T-helper 17 cell (primary cell): ENCODE measurements at places on chromosomes 6 and 20.
A peak's percentile ranks its signal among the peaks of the same experiment; 100 is the strongest.

DNA sequence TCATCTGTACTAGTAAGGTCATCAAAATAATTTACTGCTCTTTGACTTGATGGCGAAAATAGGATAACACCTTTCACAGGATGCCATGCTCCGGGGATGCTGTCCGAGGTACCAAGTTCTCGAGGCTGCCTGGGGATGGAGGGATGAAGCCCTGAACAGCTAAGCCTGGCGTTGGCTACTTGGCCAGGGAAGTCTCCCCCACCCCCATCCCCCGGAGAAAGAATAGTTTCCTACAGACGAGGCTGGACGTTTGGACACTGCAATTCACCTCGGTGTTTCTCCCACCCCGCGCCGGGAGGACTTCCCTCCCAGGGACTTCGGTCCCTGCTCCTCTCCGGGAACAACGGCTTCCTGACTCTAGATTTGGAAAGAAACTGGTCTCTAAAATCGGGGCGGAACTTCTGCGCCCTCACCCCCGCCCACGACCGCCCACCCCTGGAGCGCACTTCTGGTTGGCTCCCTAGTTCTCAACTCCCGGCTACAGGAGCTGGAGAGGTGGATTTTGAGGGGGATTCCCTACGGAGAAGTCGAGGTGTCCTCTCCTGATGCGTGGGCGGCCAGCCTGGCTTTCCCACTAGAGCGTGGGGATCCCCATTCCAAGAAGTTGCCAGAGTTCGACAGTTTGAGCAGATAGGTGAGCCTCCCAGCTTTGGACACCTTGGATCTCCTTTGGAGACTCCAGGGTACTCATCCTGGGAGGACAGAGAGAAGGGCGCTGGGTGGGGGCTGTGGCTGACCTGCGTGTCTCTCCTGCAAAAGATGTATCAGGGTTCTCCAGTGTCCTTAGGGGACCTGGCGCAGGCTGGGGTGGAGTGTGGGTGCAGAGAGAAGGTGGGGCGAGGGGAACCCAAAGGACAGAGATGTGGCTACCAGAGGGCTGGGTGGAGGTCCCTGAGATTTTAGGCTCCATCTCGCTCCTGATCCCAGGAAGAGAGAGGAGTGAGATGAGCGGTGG is 1.1 kb downstream of the PCSK2 start:
- no peak for DNase-seq

DNA sequence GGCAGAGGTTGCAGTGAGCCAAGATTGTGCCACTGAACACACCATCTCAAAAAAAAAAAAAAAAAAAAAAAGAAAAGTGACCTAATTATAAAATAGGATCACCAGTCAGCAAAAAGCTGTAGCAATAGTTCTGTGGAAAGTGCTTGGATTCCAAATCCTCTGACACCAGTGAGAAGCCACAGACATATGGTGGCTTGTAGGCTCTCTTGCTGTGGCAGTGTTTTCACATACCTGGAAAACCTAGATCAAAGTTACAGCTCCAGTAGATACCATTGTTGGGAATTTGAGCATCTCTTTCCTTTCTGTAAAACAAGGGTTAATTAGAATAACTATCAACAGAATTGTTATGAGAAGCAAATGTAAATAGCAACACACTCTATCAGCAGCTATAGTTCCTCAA is 4.1 kb downstream of the CCDC170 start:
- no peak for DNase-seq

DNA sequence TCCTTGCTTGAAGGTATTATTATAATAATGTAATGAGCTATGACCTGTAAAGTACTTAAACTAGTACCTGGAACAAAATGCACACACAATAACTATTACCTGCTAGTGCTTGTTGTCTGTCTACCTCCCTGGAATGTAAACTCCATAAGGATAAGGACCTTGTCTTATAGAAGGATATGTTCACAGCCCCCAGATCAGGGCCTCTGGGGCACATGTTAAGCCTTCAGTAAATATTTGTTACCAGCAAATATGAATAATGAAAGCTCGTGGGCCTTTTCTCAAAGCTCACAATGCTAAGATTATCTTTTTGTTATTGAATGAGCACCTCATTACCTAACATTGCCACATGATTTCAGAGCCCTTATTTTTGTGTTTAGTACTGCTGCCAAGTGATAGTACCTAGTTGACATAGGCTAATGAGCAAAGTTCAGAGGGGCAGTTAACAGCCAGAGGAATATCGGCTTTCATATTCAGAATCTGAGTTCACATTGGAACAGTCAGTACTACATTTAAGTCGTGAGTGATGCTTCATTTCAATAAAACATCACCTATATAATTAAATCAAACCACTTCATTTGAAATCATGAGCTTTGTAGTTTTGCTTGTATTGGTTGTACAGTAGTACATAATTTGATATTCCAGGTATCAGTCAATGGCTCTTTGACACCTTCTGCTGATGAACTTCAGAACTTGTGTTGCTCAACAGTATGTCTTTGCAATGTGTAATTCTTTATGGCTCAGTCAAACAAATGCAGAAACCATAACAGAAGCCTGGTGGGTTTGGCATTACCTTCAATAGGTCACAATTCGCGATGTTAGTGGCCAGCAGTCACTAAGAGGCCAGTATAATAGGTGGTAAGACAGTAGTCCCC is 11.8 kb upstream of the SMLR1 start:
- DNase-seq: no peak

DNA sequence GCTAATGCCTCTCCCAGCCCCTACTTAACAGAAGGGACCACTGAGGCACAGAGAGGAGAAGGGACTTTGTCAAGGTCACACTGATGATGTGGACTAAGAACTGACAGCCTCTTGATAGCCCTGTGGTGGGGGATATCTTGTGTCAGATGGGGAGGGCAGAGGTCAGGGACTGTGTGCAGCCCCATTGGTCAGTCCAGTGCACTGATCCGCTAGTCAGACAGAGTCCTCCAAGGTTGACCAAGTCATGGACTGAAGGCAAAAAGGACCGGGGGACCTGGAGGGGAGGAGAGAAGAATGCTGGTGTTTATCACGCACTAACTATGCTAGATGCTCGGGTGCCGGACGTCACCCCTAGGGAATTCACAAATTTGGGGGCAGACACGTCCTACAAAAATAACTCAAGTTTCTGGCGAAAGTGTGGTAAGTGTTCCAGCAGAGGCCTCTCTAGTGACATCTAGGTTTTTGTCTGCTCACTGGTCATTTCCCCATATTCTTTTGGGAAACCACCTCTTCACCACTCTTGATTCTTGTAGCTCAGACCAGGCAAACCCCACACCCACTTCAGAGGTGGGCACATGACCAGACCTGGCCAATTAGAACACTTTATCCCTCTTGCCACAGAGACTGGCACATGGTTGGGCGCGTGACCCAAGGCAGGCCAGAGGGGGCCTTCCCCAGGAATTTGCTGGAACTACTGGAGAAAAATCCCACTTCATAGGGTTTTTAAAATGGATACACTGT is 21.0 kb downstream of the TCF15 start:
- no peak for DNase-seq

- DNase-seq: no peak
These were observed 346.8 kb upstream of the CNR1 start for GRCh38 chr6:88512951-88513350.

GRCh38 chr20:10415013-10415650 is 18.9 kb downstream of the MKKS start:
- no peak for DNase-seq

- no peak for DNase-seq
These were observed 43.3 kb downstream of the TMEM170B start for GRCh38 chr6:11580686-11581405.

GRCh38 chr6:30885999-30886896 is 1.9 kb downstream of the DDR1 start:
- no peak for DNase-seq

DNA sequence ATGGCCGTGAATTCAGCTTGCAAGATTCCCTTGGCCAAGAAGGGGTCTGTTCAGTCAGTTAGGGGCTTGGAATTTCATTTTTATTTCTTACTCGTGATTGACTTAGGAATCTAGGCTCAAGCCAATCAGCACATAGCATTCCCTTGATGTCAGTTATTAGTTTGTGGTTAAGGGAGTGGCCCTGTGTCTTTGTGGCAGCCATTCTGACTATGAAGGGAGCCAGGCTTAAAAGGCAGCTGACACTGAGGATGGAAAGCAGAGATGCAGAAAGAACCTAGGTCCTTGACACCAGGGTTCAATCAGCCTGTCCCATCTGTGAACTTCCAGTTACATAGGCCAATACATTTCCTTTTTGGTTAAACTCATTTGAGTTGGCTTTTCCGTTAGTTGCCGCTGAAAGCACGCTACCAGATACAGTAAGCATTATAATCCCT is 48.1 kb downstream of the MCUR1 start:
- no peak for DNase-seq

DNA sequence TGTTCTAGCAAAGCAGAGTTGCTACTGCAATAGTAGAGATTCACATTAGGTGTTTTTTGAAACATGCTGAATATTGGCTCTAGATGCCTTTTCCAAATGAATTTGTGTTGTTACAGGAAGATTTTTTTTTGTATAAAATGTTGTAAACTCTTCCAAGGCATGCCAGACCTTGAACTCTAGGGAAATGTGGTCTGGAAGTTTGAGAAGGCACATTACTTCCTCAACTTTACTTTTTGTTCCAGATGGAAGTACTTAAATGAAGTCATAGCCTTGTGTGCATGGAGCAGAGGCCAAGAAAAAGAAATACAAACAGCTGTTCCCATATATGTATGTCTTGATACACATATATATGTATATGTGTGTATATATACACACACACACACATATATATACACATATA is 585.7 kb upstream of the MARCKS start:
- DNase-seq: no peak

DNA sequence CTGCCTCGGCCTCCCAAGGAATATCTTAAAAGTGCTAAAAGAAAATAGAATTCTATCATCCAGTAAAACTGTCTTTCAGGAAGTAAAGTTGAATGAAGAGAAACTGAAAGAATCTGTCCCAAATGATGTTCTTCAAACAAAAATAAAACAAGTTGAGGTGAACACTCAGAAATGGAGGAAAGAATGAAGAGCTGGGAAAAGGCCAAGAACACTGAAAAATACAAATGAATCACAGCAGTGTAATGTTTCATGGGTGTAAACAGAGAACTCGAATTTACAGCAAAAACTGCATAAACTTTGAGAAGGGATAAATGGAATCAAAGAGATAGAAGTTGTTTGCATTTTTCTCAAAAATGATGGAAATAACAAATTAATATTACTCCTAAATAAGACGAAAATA is 317.3 kb downstream of the TAF4 start:
- DNase-seq: no peak

- DNase-seq: no peak
These were observed 18.2 kb upstream of the OCSTAMP start for GRCh38 chr20:46568570-46569129.

- no peak for DNase-seq
These were observed 120.0 kb upstream of the AGPAT4 start for GRCh38 chr6:161393839-161394364.

GRCh38 chr6:10180138-10181074 is 234.5 kb downstream of the TFAP2A start:
- DNase-seq: no peak

GRCh38 chr6:158818581-158819212 is 471 bp downstream of the EZR start:
- DNase-seq: peak; percentile 62

DNA sequence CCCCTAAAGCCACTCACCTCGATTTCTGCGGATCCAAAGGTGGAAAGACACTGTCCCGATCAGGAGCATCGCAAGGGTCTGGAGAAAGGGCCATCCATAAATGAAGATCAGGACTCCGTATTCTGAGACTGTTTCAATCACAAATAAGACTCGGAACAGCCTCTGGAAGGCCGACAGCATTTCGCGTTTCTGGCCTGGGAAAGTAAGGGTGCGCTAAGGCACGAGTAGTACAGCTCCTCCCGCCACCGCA is 44.6 kb downstream of the DPPA5 start:
- DNase-seq: no peak

GRCh38 chr6:163777716-163778115 is 363.2 kb downstream of the QKI start:
- no peak for DNase-seq

- DNase-seq: no peak
These were observed 43.1 kb downstream of the CD109 start for GRCh38 chr6:73739096-73739495.

DNA sequence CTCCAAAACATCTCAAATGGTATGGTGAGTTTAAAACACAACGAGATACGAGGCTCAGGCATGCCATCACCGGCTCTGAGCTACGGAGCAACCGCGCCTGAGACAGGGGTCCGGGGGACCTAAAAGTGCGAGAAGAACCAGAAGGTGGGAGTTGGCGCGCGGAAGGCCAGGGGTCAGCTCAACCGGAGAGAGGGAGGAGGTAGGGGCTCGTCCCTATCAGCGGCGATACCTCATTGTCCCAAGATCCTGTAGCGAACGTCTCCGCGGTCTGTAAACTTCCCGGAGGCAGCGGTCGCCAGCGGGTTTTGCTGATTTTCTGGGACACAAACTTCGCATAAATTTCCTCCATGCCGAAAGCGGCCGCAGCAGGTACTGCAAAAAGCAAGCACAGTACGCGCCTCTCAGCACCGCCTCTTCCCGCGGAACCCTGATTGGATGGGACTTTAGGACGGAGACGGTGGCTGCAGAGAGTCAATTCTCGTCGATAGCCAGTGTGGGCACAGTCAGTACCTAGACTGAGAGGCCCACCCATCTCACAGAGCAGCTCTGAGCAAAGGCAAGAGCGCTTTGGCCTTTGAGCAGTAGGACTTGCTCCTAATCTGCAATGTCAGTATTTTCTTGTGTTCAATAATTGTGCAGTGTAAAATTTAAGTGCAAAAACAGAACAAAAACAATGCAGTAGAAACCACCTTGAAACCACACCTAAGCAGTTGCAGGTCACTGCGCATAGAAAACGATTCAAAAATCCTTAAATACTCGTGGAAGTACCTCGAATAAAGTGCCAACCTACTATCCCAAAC is at the start of gene NUP43:
TSS of gene NUP43 (minus strand) at position 383 of the 800 bp plus-strand sequence. CDS start at position 349, 34 bp downstream.
- peak; percentile 80 for DNase-seq

DNA sequence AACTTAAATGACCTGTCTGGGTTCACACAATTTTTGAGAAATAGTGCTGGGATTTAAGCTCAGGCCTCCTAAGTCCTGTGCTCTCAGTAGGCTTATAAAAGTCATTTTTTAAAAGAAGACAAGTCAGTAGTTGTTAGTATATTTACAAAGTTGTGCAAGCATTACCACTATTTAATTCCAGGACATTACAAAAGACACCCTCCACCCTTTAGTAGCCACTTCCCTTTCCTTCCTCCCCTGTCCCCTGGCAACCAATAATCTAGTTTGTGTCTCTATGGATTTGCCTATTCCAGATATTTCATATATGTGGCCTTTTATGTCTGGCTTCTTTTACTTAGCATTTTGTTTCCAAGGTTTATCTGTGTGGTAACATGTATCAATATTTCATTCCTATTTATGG is 37.6 kb downstream of the HMGN3 start:
- no peak for DNase-seq
